ENCODE measurements at places on chromosomes 16 and 17. TPM values are rescaled to one million over a fixed set of nuclear protein-coding genes. Genes with fewer than 3 reads are reported as not detected.
A peak's percentile ranks its signal among the peaks of the same experiment; 100 is the strongest.

Gene CCL1
- not detected for total RNA-seq

Gene ATP2A1
- 0.87 TPM for total RNA-seq

Gene PRSS36
- 0.51 TPM for total RNA-seq

Gene CHST4
- not detected for total RNA-seq

DNA sequence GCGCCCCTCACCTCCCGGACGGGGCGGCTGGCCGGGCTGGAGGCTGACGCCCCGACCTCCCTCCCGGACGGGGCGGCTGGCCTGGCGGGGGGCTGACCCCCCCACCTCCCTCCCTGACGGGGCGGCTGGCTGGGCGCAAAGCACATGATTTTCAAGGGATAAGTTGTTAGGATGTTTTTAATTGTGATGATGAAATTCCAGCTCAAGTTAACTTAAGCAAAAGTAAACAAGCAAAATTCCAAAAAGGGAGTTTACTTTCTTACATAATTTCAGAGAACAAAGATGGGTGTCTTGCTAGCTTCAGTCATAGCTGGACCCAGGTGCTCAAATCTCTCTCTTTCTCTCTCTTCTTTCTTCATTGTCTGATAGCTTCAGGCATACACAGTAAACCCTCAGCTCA is 33.6 kb upstream of the MED9 start:
- peak; percentile 24 for DNase-seq

DNA sequence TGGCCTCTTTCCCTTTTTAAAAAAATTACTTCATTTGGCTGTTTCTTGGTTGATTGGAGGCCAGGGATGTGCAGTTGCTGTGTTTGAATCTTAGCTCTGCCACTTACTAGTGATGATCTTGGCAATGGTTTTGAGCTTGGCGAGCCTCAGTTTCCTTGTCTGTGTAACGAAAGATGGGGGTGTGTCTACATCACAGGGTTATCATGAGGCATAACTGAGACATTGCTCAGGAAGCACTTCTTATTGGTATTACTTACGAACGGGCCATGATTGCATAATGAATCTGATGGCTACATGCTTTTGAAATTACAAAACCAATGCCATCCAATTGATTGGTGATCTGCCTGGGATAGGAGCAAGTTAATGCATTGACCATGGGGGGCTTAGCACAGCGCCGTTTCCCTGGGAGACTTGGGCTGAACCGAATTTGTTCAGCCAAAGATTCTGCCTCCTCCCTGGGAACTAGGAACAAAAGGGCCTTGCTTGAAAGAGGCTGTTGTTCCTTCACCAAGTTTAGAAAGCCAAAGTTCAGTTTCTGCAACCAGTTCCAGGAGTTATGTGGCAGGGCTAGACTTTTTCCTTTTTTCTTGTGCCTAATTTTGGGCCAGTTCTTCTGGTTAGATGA is 21.9 kb downstream of the CMIP start:
- no peak for DNase-seq

- no peak for DNase-seq
These were observed 24.3 kb downstream of the MAP2K6 start for GRCh38 chr17:69438776-69439175.

DNA sequence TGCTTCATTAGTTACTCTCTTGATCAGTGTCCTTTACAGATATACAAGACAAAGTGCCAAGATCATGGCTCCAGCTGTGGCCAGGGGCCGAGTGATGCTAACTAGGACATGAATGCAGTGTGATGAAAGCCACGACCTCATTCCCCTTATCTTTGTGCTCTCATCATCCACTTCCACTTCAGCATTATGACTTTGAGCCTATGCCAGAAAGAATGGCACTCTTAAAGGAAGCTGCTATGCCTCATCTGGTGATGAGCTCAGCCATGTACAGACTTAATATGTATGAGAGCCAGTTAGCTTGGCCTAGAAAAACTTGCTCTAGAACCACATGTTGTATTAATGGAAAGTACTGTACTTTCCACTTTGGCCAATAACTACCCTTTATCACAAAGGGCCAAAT is 179.1 kb downstream of the TOX3 start:
- DNase-seq, result no peak

GRCh38 chr16:22035153-22035552 is 27.2 kb downstream of the MOSMO start:
- no peak for DNase-seq

DNA sequence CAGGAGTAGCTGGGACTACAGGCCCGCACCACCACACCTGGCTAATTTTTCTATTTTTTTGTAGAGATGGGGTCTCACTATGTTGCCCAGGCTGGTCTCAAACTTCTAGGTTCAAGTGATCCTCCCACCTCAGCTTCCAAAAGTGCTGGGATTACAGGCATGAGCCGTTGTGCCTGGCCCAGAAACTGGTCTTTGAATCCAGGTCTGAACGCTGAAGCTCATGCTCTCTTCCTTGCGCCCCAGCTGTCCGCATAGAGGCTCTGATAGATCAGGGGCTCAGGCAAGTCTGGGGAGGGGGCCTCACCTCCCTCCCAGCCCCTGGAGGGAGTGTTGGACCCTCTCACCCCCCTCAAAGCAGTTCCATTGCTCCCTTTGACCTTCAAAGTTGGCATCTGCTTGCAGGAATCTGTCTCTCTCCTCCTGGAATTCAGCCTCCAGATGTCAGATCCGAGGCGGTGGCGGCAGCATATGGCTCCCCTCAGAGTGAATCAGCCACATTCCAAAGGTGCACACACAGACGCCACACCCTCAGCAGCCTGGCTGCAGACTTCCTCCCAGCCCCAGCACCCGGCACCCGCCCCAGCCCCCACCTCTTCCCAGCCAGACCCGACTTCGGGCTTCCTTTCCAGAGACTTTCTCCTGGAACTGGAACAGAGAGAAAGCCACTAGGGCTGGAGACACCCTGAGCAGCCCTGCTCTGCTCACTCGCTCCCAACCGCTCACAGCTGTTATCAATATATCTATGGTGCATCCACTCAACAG is 16.9 kb upstream of the GLIS2 start:
- DNase-seq, result peak; percentile 89

GRCh38 chr16:3935921-3936320 is 55.4 kb upstream of the CREBBP start:
- no peak for DNase-seq

Measured in PC-3 (cell line).